Fibroblast of skin of left biceps (primary cell): ENCODE measurements at places on chromosomes 12 and 14.

DNA sequence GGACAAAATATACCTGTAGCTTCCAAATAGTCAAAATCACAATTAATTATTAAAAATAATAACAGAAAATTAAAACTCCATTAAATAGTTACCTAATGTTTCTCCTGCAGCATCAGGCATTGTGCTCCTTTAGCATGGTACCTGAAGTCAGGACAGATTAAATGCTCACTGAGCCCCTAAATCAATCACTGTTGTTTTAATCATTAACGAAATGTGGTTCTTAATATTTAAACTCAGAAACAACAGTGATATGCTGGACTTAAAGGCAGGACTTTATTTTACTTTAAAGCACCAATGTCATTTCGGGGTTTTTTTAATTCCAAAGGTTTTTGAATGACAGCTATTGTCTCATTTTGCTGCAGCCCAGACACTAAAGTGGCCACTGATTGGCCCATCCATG, 2.0 kb upstream of the BMP4 start:
- no peak for DNase-seq

DNA sequence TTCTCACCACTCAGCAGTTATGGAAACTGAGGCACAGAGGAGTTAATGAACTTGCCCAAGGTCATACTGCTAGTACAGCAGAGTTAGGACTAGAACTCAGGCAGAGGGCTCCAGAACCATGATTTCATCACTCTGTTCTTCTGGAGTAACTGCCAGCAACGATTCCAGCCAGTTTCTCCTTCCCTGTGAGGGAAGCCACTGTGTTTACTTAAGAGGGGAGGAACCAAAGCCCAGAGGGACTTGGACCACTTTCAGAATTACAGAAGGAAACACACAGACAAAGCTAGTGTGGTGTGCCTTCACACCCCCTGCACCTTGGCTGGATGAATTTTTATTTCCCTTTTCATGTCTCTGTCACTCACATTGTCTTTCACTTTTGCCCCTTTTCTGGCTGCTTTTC, 398.2 kb downstream of the DPF3 start:
- DNase-seq: no peak

- DNase-seq: no peak
These were observed 153.8 kb upstream of the DDHD1 start for GRCh38 chr14:53306911-53307310.

GRCh38 chr12:15756822-15757221, 32.4 kb downstream of the EPS8 start:
- no peak for DNase-seq

- no peak for DNase-seq
These were observed 14.4 kb downstream of the ISCU start for GRCh38 chr12:108576660-108577234.

- DNase-seq: no peak
These were observed 59.3 kb upstream of the SLC24A4 start for GRCh38 chr14:92263681-92264080.

DNA sequence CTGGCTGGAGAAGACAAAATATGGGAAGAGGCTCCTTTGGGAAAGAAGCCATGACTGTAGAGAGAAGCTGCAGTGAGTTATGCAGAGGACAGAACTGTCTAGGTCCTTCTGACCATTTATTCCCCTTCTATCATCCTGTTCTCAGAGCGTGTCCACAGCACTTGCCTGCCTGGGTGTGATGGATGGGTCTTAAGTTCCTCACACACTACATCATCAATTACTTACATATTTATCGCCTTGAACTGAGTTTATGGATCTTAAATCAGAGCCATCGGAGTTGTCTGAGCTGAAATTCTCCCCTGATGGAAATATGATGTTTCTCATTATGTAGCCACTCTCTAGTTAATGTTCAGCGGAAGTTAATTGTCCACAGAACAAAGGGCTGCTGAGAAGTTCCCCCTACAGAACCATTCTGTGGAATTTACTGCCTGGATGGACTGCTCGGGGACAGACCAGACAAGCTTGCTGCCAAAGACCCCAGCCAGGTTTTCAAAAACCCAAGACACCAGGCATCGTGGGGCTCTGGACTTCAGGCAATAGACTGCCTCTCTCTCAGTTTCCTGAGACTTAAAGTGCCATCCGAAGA, 232.5 kb upstream of the NOS1 start:
- DNase-seq: peak; percentile 34

DNA sequence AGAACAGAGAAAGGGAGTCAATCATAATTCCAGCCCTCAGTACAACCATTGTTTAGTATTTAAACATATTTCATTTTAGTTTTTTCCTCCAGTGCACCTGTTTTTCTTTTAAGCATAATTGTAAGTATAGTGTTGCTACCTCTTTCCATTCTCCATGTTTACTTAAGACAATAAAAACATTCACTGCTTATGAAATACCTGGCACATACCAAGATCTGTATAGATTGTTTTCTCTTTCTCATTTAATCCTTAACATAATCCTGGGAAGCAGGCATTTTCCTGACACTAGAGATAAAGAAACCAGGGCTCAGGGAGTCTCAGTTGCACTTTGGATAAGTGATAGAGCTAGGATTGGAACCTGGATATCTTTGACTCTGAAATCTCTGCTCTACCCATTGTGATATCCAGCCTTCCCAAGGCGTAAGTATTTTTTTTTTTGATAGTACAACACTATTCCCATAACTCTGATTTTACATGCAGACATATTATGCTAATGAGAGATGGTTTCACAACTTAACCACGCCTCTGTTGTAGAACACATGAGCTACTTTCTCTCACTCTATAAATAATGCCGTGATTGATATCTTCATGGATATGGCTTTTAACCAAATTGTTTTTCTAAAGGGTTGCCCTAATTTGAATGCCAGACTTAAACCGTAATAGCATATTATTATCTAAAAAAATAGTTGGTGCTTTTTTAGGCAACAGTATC, 11.8 kb upstream of the KRT7 start:
- DNase-seq: no peak

- DNase-seq: no peak
These were observed 217.1 kb upstream of the AMIGO2 start for GRCh38 chr12:47296828-47297227.

GRCh38 chr12:104582739-104583138, 126.0 kb downstream of the CHST11 start:
- DNase-seq: no peak

GRCh38 chr12:53994009-53994263, 6.0 kb upstream of the HOXC9 start:
- DNase-seq: no peak

GRCh38 chr12:13606290-13606689, 375.1 kb downstream of the GRIN2B start:
- no peak for DNase-seq

DNA sequence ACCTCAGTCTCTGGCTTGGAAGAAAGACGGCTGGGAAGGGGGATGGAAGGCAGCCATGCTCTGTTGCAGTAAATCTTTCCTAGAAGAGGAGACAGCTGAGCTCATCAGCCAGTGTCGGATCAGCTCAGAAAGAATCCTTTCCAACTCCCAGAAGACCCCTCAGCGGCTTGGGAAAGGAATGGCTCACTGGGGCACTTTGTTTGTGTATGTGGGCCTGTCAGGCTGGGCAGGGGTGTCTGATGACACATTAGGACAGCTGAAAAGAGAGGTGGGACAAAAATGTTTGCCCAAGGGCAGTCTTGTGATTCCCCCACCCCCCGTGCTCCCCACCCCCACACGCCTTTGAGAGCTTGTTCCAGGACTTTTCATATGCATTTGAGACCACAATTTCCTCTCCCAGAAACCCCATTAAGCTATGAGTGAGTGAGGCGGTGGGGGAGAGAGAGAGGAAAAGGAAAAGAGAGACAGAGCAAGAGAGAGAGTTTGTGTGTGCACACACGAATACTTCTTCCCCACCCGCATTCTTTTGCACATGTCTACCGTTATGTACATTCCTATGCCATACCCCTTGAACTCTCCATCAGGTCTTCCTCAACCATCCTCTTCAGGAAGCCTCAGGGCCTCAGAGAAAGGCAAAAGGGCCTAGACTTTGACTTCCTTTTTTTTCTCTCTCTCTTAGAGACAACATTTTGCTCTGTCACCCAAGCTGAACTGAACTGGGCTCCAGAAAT, 198.9 kb downstream of the ZFP36L1 start:
- DNase-seq: peak; percentile 89

DNA sequence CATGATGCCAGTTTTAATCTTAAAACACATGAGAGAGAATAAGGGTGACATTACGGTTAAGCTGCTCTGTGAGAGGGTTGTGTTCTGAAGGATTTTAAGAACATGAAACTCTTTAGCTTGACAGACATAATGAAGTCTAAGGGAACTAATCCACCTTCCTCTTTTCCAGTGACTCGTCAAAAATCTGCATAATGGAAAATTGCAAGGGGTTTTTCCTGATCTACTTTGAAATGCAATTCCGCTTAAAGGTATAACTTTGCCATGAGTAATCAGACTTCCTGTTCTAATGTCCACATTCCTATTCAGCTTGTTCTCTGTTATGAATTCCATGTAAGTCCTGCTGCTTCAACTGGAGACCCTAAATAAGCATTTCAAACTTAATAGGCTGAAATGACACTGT, at the start of gene ZNF705A:
TSS of gene ZNF705A (plus strand) at position 171 of the 400 bp plus-strand sequence. CDS start 15,611 bp downstream, outside the sequence.
- DNase-seq: peak; percentile 44

- no peak for DNase-seq
These were observed 27.7 kb upstream of the TBX3 start for GRCh38 chr12:114711689-114712152.

- DNase-seq: no peak
These were observed 29.4 kb downstream of the SLC24A4 start for GRCh38 chr14:92352158-92352985.

GRCh38 chr14:31926652-31927347, 150.3 kb upstream of the ARHGAP5 start:
- no peak for DNase-seq

DNA sequence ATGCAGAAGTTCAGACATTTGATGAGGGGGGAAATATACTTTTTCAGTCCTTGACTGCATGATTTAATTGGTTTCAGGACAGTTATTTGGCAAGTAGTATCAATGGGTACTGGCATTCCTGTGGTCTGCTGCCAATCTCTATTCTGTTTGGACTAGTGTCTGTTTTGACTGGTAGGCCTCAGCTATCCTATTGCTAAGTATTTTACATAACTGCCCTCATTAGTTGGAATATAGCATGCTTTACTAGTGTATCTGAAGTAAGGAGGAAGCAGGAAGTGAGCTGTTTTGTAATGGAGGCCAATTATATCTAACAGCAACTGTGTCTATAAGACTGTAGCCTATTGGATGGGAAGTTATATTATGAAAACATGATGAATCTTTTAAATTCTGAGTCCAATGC, 104.3 kb downstream of the FLRT2 start:
- DNase-seq: peak; percentile 2

DNA sequence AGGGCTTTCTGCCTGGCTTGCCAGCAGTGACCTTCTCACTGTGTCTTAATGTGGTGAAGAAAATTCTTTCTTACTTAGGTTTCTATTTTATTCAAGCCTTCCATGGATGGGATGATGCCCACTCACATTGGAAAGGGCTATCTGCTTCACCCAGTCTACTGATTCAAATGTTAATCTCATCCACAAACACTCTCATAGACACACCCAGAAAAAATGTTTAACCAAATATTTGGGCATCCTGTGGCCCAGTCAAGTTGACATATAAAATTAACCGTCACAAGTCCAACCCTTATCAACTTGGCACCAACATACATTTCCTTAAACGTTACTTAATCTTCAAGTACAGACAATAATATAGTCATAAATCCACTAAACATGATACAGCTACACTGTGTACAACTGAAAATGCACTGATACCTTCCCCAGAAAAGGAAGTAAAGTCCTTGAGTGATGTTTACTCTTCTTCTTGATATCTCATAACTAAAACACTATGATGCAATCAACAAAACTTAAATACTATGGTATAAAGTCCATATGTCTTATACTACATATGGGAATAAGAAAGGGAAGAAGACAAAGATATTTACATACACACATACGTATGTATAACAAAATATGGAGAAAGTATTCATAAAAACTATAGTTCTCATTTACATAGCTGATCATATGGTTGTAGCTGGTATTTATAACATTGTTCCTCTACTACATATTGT, 394.7 kb upstream of the NOVA1 start:
- no peak for DNase-seq

- no peak for DNase-seq
These were observed 294.5 kb downstream of the KSR2 start for GRCh38 chr12:117674313-117674712.

- DNase-seq: no peak
These were observed 784.6 kb downstream of the LRFN5 start for GRCh38 chr14:42391146-42391834.

GRCh38 chr12:123889848-123890535, 82.6 kb downstream of the CCDC92 start:
- DNase-seq: no peak

GRCh38 chr12:49665384-49665783, 41.8 kb downstream of the FMNL3 start:
- no peak for DNase-seq

GRCh38 chr12:99809909-99810308, 162.4 kb downstream of the GARIN6 start:
- no peak for DNase-seq

GRCh38 chr14:68696266-68696665, 96.6 kb downstream of the ZFP36L1 start:
- no peak for DNase-seq

GRCh38 chr14:31255286-31255685, 47.7 kb upstream of the HECTD1 start:
- no peak for DNase-seq

DNA sequence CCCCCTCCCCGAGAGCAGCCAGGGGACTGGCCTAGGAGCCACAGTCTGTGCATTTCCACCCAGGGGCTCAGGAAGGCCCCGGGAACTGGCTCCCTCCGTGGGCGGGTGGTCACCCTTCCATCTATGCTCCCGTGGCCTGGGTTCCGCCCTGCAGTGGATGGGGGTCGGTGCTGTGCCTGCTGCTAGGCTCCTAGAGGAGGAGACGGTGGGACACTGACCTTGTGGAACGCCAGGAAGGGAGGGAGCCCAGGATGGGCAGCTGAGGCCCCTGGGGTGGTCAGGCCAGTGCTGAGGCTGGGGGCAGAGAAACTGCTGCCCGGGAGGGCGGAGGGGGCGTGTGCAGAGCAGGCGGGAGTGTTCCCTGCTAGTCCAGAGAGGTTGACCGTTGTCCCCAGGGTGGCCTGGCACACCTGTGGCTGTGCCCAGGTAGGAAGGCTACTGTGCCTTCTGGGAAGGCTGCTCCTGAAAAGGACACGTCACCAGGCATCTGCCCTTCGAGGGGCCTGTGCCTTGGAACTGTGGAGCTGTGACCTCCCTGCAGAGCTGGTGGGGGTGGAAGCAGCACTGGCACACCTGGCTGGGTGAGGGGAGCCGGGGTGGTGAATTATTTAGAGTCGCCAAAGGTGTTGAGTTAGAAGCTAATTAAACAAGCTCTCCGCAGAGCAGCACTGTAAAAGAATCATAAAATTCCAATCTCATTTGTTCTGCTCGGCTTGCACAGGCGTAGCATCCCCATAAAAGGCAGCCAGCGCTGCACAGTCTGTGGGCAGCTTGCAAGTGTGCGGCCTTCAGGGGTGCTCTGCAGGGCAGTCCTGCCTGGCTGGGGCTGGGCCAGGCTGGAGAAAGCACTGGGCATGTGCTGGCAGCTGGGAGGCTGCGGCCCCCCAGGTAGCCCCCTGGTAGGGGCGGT, 145.1 kb downstream of the KIF26A start:
- no peak for DNase-seq
